Fibroblast of skin of scalp (primary cell): ENCODE measurements at places on chromosomes 7 and 10.
A peak's percentile ranks its signal among the peaks of the same experiment; 100 is the strongest.

- DNase-seq, result no peak
These were observed 654.7 kb upstream of the ZWINT start for GRCh38 chr10:57015595-57016318.

DNA sequence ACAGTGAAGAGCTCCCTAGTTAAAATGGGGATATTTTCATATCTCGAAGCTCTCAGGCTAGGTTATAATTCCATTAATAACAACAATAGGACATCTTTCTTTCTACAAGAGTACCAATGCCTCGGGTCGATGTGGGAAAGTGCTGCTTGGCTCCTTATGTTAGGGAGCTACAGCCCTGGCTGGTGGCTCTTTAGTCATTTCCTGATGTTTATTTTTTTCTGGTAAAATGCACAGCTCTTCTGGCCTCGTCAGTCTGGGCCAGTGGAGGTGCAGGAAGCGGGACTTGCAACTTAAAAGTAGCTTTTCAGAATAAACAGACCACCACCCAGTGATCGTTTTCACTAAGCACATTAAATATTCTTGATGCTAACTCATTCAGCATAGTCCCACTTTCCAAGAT, 58.3 kb downstream of the MKX start:
- peak; percentile 21 for DNase-seq

DNA sequence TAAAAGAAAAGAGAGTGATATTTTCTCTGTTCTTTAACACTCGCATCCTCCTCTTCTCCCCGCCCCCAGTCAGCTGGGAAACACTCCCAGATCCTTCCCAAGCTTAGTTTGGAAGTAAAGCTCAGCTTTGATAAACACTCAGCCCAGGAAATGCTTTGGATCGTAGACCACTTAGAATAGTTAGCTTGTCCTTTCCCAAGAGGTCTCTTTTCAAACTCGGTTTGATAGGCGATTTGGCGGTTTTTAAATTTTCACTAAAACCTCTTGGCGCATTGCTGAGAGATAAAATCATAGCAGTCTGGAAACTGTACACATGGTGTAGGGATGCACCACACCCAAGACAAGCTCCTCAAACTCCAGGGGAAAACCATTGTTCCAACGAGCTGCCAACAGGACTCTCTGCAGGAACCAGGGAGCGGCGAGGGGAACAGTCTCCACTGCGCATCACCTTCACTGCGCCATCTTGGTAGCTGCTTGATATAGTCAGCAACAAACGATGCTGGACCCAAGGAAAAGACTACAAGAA, 22.3 kb downstream of the SMURF1 start:
- peak; percentile 93 for DNase-seq

DNA sequence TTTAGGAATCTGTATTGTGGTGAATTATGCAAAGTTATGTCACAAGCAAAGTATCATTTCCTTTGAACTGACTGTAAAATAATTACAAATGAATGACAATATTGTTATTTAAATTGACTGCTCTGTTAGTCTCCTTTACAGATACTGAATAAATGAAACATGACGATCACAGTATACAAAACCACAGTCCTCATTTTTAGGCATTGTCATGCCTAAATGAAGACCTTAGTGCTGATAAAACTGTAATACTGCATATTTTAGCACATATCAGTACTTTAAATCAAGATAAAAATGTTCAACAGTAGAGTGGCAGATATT, 39.7 kb upstream of the FEZF1 start:
- no peak for DNase-seq

DNA sequence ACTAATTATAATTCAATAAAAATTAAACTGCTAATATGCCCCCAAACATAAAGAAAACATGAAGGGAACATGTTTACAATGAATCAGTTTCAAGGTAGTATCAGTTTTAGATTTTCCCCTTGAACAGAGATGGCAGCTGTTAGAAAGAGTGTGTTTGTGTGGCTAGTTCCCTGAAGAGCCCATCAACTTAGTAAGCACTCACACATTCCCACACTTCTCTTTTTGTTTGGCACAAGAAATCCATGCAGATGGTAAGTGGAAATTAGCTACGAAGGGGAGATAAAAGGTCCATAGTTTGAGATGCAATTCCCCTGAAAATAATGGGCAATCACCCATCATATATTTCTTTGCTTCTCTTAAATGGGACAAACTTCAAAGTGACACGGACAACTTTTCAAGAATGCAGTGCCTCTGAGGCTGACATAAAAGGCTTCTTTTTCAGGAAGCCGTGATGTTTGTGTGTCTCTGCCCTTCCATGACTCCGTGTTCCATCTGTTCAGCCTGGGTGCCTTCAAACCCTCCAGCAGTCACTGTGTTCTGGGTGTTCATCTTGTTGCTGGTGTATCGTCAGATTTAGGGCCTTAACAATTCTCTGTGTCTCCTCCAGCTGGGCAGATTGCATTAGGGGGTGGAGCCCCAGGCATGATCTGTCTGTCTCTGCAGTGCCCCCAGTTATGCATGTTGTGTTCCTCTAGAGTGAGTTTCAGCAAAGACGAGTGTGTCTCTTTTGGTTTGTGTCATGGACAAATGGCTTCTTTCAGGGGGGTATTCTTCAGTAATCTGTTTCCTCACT, 259.5 kb upstream of the NPY start:
- peak; percentile 24 for DNase-seq

- DNase-seq, result no peak
These were observed 29.2 kb downstream of the CYP2W1 start for GRCh38 chr7:1012004-1012715.

DNA sequence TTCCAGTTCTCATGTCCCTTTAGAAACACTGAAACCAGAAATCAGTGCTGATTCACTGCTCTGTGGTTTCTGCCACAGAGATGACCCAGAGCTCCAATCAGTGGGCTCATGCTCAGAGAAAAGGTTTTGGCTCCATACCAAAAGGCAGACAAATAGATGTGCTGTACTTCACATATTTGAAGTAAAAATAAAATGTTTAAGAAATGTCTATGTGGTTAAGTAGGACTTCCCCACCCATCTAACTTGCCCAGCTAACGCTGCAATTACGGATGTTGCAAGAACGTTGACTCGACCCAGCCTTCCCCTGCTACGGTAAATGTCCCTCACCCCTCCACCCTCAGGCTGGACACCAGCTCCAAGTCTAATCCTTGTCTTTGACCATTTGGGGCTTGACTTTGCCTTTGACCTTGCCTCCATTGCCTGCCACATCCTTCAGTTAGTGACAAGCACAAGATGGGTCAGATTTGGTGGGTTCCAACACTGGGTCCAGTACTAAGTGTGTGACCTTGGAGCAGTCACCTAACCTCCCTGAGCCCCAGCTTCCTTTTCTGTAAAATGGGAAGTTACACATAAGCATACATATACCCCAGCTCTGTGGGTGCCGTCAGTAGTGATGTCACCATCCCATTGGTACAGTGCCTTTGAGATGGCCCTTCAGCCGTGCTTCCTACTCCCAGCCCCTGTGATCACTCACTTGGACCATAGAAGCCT, 95.8 kb downstream of the CHST15 start:
- DNase-seq, result peak; percentile 98

- no peak for DNase-seq
These were observed 482.5 kb downstream of the SEMA3D start for GRCh38 chr7:84704380-84704779.
